ENCODE measurements at places on chromosomes 6 and 20.

DNA sequence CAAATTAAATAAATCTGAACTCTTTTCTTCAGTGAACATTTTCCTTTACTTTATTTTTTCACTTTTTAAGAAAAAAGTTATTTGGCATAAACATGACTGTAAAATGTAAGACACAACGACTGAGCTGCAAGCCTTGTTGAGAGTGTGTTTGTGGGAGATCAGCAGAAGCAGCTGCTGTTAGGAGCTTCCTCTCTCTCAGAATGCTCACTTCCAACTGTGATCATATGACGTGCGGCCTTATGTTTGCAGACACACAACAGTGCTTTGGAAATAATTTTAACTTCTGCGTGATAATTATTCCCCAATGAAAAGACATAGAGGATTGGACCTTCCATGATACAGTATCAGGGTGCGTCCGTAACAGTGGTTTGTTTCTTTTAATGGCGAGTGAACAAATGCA is 104.0 kb downstream of the ARHGAP18 start:
- no peak for DNase-seq

DNA sequence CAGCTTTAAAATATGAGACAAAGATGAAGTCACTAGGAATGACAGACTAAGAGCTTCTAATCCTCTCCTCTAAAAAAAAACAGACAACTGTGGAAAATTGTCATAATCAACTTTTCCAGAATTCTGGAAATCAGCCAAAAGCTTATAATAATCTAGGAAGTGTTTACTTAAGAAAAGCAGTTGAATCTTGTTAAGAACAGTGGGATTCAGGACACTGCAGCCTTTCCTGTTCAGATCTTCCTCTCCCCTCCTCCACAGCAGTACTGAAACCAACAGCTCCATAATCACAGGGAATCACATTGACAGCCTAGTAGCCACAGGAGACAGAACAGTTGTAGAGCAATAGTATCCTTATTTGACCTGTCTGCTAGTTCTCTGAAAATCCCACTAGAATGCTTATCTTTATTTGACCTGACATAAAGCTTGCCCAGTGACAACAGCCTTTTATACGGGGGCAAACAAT is 41.6 kb downstream of the IBTK start:
- no peak for DNase-seq

- no peak for DNase-seq
These were observed 161.1 kb upstream of the MCHR2 start for GRCh38 chr6:100155141-100155540.

GRCh38 chr20:49620364-49621240 is 52.7 kb upstream of the PTGIS start:
- no peak for DNase-seq

DNA sequence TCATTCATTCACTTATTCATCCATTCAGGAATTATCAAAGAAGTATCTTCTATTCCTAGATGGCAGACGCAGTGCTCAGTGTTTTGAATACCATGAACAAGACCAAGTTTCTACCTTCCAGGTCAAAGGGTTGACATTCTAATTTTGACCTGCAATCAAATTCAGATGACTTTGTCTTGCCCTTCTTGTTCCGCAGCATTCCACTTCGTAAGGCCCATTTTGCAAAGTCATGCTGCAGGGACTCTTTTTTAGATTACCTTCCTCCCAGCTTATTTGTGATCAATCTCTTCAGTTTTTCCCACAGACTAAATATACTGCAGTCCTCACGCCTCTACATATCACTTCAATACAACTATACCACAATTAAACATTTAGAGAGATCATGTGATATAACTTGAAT is 7.1 kb upstream of the TAAR1 start:
- no peak for DNase-seq

DNA sequence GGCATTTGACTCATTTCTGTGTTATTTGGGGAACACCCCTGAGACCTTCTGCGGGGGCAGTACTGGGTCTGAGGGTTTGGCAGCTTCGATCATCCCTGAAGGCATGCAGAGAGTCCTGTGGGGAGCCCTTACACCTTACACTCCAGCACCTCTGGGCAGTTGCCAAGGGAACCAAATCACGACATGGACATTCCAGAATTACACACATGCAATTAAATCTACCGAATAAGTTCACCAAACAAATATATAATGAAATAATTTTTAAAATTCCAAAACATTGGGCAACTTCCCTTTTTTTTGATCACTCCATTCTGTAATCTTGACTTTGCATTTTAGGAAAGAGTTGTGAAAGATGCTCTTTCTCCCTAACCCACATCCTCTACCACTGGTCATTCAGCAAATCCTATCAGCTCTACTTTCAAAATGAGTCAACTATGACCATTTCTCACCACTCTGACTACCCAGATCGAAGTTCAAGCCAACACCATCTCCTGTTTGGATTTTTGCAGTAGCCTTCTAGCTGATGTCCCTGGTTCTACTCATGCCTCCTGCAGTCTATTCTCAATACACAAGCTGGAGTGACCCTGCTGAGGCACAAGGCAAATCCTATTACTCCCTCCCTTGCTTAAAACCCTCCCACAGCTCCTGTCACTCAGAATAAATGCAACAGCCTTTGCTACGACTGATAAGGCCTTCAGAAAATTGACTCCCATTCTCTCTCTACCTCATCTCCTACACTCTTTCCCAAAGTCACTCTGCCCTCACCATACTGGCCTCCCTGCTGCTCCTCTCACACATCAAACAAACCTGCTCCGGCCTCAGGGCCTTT is 533.3 kb downstream of the HACE1 start:
- no peak for DNase-seq

GRCh38 chr6:78526432-78526831 is 340.9 kb upstream of the IRAK1BP1 start:
- DNase-seq = no peak

GRCh38 chr6:101126501-101126900 is 245.4 kb upstream of the ASCC3 start:
- no peak for DNase-seq

DNA sequence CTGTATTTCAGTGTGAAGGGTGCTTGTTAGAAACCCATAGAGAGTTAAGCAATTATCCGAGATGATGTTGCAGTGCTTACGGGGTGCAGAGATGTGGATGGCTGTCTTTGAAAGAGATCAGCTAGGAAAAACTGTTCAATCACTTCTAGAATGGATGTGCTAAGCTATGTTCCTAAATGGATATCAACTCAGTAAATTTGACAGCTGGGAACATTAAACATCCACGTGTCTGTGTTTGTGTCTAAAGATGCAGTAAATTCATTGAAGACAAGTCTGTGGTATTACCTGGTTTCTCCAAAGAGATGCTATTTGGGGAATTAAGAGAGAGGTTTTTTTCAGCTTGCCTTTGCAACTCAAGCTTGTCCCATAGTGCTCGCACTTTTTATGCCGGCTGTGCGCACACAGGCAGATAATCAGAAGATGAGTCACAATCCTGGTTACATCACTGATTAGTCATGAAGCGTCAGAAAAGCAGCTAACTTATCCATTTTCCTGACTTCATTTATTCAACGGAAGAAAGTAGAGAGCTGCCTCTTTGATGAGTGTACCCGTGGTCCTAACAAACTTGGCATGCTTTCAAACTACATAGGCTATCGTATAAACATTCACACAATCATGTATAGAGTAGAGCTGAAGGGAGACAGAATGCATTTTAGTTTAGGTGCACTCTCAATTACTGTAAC is 691.7 kb upstream of the SLC35B3 start:
- DNase-seq = no peak

GRCh38 chr20:32621071-32621890 is 36.1 kb upstream of the NOL4L start:
- no peak for DNase-seq

GRCh38 chr6:118897386-118897785 is 3.4 kb downstream of the ASF1A start:
- DNase-seq = no peak

DNA sequence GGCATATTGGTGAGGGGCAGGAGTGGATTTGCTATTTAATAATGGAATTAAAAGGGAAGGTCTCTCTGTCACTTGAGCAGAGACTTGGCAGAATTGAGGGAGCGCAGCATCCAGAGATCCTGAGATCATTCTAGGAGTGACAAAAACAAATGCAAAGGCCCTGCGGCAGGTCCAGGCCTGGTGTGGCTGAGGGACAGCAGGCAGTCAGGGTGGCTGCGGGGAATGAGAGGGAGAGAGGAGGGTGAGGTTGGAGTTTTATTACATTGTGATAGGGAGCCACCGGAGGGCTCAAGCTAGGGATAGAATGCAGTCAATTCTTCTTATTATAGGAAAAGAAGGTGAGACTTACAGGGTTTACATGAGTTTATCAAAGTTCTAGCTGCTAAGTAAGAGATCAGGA is 59.5 kb upstream of the PBOV1 start:
- no peak for DNase-seq

GRCh38 chr20:2217857-2218539 is 77.8 kb upstream of the TGM3 start:
- no peak for DNase-seq

- no peak for DNase-seq
These were observed 164.4 kb downstream of the SIM1 start for GRCh38 chr6:100300221-100300736.

- DNase-seq = no peak
These were observed 380.5 kb downstream of the TFAP2B start for GRCh38 chr6:51199105-51199552.

DNA sequence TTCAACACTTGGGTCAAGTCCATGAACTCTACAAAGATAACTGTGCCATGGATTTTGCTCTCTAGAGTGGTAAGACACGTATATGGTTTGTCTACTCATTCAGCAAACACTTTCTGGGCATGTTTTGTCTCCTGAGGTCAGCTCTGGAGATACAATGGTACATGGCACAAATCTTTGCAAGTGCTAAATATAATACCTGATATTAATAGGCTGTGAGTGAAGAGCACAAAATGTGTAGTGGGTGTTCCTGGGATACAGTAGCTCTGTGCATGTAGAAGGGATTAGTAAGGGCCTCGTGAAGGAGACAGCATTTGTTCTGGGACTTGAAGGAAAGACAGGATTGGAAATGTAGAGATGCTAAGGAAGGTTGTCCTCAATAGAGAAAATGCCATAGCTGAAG is 360.9 kb downstream of the BCKDHB start:
- DNase-seq = no peak

All from effector CD4-positive, alpha-beta T cell (primary cell).